ENCODE measurements at places on chromosomes 3 and 15.

DNA sequence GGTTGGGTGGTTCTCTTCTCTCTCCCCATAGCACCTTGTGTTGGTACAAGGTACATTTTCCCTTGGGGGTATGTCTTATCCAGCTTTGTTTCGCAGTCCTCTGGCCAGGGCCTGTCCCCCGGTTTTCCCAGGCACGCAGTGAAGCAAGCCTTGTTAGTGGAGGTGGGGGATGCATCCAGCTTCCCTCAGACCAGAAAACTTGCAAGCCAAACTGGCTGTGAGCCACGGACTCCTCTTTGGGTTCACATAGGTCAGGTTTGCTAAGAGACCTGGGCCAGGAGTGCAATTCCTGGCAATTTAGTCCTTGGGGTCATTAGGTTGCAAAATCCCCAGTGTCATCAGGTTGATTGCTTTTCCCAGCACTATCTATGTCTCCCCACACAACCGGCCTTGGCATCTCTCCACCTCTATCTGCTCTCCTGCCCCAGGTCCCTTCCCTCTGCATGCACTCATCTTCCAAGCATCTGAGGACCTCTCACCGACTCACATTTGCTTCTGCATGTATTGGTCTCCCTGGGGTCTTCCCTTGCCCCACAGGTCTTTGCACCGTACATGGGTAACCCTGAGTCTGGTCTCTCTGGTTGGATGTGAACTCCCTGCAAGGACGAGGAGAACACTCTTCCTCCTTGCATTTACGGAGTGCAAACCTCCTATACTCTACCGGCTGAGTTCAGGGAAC lies 34.2 kb downstream of the BCL2L10 start:
- DNase-seq: no peak

DNA sequence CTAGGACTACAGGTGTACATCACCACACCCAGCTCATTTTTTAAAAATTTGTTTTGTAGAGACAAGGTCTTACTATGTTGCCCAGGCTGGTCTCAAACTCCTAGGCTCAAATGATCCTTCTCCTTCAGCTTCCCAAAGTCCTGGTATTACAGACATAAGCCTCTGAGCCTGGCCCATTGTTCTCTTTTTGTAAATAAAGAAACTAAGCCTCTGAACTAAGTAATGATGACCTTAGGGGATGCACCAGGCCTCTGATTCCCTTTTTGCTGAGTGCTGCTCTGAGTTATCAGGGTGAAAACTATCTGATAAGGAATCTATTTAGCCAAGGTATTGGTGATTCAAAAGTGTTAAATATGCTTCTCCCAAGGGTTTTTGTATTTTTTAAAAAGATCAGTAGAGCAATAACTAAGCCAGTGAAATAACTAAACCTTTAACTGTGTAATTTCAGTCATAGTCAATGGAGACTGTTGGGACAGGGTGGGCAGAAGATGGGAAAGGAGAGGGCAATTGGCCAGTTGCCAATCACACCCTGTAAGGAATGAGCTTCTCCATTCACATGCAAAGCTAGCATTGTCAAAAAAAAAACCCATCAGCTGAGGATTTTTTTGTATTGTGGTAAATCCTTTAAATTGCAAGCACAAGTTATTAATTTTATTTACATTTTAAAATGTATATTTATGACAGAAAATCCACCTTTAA lies 194.8 kb upstream of the PFN2 start:
- no peak for DNase-seq

DNA sequence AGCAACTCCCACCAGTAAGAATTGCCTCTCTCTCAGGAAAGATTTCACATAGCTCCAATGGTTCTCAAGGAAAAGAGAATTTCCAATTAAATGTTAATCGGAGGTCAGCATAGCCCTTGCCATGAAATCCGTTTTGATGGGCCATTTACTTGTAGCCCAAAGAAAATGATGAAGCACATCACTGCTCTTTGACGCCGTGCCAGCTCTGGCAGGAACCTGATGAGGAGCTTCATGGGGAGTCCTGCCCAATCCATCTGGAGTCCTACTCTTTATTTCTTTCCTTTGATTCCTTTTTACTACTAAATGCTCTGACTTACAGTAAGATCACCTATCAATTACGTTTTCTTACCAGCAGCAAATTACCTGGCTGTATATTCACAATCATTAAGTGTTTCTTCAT lies 84.7 kb downstream of the FGF12 start:
- no peak for DNase-seq

- no peak for DNase-seq
Measured at GRCh38 chr15:78637776-78638435, 3.1 kb downstream of the CHRNB4 start.

DNA sequence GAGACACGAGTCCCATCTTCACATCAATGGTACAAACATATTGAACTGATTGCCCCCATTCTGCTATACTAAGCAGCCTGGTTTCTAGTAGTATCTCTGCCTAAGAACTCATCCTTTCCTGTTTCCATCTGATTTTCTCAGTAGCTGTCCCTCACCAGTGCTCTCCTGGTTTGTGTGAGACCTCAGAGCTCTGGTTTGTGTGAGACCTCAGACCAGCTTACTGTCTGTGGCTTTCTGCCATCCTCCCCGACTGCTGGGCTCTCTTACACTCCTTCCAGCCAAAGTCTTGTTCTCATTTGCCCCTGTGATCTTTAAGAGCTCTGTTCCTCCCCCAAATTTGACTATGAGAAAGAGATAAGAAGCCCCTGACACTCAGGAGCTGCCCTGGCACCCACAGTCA lies 41.1 kb upstream of the NEDD4 start:
- DNase-seq: no peak

GRCh38 chr3:184540777-184541681 lies 20.6 kb upstream of the EPHB3 start:
- no peak for DNase-seq

- no peak for DNase-seq
Measured at GRCh38 chr3:76756577-76756976, 283.3 kb upstream of the ROBO2 start.

DNA sequence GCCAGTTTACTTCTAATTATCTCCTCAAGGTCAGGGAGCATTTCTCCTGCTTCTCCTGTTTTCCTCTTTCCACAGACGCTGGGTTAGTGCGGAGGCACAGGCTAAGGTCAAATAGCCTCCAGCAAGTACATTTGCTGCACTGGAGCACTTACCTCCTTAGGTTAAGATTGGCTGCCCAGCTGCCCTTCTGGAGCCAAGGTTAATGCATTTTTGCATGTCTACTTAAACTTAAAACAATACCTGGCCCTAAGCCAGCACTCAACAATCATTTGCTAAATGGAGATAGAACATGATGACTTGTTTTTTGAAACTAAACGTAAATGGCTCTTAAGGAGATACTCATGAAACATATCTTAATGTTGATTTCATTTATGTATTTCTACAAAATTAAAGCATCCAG lies 83.5 kb downstream of the SSR3 start:
- DNase-seq: no peak

- no peak for DNase-seq
Measured at GRCh38 chr3:44674211-44674610, 25.7 kb downstream of the ZNF35 start.

GRCh38 chr15:68719672-68720071 lies 101.0 kb downstream of the ANP32A start:
- no peak for DNase-seq

DNA sequence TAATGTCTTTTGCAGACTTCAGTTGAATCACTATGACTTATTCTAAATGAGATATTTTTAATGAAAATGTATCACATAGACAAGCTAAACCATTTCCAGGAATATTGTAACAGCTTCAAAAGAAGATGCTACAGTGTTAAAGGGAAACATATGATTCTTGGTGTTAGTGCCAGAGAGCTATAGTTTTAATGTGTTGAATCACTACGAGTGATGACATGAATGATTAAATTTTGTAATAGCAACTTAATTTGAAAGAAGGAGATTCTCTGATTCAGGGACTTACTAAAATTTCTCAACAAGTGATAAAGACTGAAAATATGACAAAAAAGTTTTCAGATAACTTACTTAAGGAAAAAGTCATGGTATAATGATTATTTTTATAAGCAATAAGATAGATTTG lies 267.3 kb upstream of the SLITRK3 start:
- DNase-seq: no peak

- DNase-seq: no peak
Measured at GRCh38 chr3:77684115-77684514, 644.2 kb downstream of the ROBO2 start.

- no peak for DNase-seq
Measured at GRCh38 chr15:88894348-88894818, 961 bp downstream of the HAPLN3 start.

DNA sequence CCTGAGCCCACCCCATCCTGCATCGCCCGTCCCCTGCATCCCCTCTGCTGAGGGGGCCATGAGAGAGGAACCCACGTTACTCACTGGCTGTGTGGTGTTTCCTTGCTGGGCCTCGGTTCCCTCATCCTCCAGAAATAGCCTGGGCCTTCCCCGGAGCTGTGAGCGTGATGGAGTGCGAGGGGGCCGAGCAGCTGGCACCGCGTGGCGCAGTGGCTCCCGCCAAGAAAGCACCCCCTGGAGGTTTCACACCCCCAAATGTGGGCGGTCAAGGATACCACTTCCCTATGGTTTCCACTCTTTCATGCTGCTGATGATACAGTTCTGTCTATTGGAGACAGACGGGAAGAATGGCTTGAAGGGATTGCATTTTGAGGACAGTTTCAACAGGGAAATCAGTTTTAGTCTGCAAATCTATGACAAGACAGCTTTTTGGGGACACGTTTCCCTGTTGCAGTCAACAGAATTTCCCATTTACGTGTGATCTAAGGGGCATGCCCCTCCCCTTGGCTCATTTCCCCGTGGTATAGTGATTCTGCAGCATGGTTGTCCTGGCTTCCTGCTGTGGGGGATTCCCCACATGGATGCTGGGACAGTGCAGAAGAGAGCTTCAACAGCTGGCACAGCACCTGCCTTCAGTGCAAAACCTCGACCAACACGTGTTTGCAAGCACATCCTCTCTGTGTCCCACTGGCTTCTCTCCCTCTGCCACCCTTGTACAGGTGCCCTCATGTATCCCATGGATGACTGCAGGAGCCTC lies 377.5 kb downstream of the LRTM1 start:
- DNase-seq: no peak

DNA sequence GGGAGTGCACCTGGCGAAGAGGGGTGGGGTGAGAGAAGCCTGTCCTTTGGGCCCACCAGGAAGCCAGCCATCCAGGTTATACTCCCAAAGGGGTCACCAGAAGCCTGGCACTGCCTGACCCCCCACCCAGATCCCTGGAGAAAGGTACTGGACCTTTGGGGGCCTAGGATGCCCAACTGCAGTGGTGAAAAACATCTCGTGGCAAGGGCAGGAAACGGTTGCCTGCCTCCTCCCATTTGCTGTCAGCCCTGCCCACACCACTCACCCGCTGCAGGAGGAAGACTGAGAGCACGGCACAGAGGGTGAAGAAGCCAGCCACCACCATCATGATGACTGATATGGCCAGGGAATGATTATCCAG lies 2.2 kb upstream of the ULK3 start:
- DNase-seq: no peak

GRCh38 chr3:149174901-149175300 lies 45.5 kb downstream of the HPS3 start:
- DNase-seq: no peak

GRCh38 chr15:76330080-76330680 lies 6.4 kb upstream of the ISL2 start:
- no peak for DNase-seq

DNA sequence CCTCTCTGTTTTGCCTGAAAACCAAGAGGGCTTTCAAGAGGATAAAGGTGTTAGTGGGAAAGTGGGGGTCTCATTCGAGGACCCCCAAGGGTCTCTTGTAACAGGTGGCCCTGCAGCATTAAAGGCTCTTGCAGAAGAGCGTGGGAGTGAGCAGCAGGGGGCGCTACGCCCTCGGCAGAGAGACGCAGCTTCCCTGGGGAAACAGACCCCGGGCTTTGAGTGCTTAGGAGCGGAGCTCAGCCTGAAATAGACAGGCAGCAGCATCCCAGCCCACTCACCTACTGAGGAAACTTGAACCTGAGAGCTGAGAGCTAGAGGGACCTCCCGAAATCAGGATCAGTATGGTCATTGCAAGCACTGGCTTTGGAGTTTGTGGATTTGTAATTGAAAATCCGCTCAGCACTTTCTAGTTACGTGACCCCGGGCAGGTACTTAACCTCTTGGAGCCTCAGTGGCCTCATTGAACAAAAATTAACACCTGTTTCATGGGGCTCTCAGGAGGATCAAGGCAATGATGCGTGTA lies 25.7 kb downstream of the RPLP1 start:
- no peak for DNase-seq

- DNase-seq: no peak
Measured at GRCh38 chr15:80733460-80733859, 38.4 kb downstream of the ABHD17C start.

DNA sequence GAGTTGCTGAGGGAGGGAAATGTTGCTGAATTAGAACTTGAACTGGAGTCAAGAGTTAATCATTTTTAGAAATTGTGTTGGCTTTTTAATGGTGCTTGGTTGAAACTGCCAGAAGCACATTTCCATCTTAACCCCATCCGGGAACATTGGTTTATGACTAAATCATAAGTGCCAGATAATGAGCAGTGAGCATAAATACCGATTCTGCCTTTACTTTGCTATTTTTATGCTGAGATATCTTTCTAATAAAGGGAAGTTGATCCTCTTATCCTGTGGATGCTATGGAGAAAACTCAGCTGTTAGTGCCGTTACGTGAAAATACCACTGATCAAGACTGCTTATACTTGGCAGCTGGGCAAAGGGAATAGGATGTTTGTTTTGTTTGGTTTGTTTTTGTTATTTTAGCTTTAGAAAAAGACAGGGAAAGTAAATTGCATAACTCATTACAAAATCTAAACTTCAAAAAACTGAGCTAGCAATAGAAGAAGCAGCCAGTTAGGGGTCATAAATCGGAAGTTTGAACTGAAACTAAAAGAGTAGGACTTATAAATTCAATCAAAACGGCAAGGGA lies 813.1 kb downstream of the NAALADL2 start:
- no peak for DNase-seq

DNA sequence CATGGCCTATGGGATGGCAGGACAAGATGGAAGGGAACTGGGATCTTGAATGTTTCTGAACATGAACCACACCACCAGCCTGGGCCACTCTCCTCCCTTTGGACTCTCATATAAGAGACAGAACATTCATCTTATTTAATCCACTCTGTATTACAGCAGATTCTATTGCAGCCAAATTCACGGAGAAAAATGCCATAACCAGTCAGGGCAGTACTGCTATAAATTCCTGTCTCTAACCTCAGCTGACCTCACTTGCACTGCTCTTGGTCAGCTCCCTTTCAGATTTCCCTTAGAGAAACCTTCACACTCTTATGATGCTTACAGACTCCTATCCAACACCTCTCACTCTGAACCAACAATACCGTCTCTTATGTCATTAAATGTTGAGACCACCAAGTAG lies 101.4 kb downstream of the RYK start:
- no peak for DNase-seq
